ENCODE measurements at places on chromosomes 7 and 10.

DNA sequence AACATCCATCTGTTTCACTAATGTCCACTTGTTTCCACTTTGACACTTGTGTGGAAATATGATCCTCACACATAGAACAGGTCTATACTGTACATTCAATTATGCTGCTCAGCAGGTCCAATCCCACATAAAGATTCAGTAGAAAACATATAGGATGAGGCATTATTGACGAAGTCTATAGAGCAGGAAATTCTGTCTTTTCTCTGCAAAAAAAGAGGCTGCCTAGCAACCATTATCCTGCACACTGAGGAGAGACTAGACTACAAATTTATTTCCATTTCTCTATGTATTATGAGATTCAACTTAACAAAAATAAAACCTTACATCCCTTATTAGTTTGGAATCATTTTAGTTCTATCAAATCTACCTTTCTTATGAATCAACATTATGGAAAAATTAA lies 204.6 kb upstream of the POM121L12 start:
- DNase-seq: no peak

GRCh38 chr10:121919666-121920065 lies 8.2 kb downstream of the ATE1 start:
- DNase-seq: no peak

GRCh38 chr7:40303996-40304395 lies 169.2 kb downstream of the SUGCT start:
- no peak for DNase-seq

DNA sequence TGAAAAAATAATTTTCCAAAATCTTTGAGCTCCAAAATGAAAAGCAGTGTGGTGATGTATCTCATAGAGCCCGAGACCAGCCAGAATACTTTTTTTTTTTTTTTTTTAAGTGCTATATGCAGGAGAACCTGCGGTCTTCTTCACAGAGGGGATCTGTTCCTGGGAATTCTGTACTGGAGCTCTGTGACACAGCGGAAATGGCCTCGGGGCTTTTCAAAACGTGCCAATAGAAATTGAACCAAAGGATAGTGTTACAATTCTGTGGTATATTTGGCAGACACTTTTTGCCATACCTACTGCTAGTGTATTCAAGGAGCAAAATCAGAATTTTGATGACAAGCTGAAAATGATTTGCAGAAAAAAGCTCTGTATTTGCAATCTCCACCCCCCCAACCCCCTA lies 1429.3 kb upstream of the LRRTM3 start:
- DNase-seq: no peak

DNA sequence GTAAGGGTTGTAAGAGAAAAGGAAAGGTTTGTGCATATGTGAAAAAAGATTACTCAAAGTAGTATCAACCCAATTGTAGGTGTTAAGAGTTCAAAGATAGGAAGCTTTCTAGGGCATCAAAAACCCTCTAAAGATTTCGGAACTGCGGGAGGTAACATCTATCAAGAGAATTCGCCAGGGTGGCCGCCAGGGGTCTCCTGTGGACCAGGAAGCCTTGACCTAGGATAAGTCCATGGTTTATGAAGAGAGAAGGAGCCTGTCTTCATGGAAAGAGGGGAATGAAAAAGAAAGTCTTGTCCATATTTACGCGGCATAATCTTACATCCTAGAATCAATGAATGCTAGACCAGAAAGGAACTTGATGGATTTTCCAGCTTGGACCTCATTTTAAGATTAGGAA lies 140.7 kb upstream of the CALCR start:
- DNase-seq: no peak

DNA sequence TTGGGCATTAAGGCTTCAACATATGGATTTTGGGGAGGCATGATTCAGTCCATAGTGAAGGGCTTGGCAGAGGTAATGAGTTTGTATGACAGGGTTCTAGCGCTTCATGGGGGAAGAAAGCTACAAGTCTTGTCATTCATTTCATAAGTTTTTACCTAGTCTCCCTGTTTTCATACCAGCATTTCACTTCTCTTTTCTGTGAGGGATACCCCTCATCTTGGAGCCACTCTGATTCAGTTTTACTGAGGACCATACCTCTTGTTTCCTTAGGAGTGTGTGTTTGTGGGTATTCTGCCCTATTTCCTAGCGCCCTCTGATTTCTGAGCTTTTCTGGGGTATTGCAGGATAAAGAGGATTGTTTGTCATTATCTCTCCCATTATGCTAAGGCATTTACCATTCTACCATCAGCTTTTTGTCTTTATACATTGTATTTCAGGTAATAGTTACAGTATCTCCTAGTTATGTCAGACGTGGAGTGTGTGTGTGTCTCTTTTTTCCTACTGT lies 6.8 kb downstream of the RSBN1L start:
- no peak for DNase-seq

DNA sequence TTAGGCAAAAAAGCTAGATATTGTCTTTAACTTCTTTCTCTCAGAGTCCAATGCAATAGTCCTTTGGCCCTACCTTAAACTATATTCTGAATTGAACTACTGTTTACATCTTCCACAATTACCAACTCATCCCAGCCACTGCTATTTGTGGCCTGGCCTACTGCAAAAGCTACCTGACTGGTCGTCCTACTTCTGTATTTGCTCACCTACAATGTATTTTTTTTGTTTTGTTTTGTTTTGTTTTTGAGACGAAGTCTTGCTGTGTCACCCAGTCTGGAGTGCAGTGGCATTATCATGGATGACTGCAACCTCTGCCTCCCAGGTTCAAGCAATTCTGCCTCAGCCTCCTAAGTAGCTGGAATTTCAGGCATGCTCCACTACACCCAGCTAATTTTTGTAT lies 51.2 kb downstream of the ARL4A start:
- no peak for DNase-seq

DNA sequence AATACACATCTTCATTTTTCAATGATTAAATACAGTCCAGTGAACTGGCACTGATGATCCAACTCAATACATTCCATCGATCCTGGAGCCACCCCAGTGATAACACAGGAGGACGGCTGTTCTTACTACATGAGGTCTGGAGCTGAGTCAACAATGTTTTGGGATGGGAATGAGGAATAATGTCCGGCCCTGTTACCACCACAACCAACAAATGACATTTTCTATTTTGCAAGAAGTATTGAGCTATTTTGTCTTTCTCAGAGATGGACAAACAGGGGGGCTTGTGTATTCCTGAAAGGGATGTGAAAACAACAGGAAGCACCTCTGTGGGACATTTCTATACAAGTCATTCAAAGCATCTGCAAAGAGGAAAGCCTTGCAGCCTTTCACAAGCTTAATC lies 249.2 kb downstream of the PARD3 start:
- no peak for DNase-seq

GRCh38 chr7:13850185-13850752 lies 139.2 kb downstream of the ETV1 start:
- peak; percentile 64 for DNase-seq

DNA sequence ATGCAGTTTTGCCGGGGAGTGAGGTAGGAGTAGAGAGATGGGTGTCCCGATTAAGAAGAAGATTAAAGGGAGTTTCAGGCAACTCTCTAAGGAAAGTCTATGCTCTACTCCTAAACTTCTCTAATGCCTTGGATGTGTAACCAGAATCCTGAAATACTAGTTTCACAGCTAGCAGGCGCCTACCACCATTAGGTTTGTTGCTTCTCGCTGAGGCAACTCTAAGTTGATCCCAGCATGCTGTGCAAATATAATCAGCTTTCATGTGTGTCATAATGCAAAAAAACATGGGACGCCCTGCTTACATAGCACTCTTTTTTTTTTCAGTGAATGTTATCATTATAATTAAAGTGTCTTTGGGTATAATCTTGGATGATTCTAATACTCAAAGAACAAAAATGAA lies 50.4 kb upstream of the FAM3C start:
- no peak for DNase-seq

DNA sequence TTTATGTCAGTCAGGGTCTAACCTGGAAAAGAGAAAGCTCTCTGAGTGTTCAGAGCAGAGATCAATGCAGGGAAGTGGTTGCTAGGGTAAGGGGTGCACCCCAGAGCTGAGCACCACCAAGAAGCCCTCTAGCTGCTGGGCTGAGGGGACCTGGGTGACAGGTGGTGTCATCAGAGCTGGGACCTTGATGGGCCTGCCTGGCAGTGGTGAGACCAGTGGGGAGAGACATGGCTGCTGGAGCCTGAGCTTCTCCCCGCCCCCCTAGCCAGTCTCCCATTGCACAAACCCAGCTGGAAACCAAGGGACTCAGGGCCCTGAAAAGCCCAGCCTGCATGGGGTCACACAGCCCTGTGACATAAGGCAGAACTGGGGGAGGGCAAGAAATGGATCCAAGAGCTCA lies 49.1 kb upstream of the OSBPL3 start:
- DNase-seq: no peak

DNA sequence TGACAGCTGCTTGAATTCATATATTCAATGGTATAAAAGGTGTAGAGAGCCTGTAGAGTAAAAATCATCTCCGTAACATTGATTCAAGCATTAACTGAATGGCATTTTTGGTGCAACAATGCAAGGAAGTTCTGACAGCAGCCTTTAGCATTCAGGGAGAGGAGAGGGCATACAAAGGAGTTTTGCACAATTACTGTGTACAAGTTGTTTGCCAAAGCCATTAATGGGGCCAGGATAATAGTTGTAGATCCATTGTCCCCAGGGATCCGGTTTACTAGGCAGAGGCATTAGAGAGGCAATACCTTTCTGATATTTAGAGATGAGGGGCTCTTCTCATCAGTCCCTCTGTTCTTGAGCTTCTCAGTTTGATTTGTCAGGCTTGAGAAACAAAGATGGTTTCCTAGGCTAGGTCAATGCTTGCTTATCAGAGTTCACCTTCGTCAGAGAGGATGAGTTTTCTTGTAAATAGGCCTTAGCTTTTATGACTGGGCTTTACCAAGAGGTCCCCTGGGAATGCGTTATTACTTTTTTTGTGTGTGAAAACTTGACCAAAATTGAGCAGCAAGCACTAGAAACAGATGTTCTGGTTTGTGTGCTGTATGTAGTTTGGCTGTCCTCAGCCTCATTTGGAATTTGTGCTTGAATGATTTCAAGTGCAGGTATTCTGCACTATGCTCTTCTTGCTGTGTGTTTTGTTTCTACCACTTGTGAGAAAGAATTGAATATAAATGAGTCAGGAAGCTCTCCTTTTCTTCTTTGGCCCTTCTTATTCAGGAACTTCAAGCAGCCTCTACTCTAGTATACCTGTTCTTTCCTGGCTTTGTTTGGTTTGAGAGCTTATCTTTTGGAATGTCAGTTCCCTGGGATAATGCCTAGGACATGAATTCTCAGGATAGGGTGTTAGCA lies 32.0 kb downstream of the SND1 start:
- no peak for DNase-seq

DNA sequence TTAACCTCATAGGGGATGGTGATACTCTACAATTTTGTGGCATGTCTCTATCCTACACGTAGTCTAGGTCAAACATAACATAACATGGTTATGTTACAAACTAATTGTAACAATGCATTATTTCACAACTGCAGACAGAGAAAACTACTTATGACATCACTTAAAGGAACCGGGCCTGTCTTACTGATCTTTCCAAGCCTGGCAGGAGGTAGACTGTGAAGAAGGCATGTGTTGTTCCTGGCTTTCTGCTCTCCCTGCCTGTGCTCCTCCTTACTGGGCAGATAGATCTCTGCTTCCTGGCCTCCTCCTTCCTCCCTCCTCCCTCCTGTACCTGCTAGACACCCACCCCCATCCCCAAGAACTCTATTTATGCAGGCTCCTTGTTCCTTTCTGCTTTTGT lies 5.4 kb downstream of the CACNB2 start:
- DNase-seq: no peak

GRCh38 chr10:7488418-7488829 lies 77.6 kb upstream of the SFMBT2 start:
- no peak for DNase-seq

GRCh38 chr7:1210979-1211608 lies 21.6 kb upstream of the UNCX start:
- no peak for DNase-seq

GRCh38 chr10:127485153-127485857 lies 63.8 kb upstream of the NPS start:
- no peak for DNase-seq

DNA sequence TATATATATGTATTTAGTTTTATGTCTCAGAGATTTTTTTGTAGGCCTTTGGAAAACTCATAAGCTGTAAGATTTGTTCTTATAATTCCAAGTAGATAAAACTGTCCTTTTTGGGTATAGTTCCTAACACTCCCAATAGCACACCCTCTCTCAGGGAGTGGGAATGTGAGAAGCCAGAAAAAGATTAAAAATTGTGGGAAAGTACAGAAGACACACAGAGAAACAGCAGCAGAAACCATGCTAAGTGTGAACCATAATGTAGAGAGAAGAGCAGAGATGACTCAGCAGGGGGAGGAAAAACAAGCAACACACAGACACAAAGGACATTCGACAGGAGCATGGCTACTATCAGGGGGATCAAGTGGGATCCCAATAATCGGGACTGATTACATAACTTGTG lies 401.6 kb downstream of the MAGI2 start:
- no peak for DNase-seq

- DNase-seq: no peak
These were observed 299.7 kb downstream of the DGKB start for GRCh38 chr7:14602851-14603250.

DNA sequence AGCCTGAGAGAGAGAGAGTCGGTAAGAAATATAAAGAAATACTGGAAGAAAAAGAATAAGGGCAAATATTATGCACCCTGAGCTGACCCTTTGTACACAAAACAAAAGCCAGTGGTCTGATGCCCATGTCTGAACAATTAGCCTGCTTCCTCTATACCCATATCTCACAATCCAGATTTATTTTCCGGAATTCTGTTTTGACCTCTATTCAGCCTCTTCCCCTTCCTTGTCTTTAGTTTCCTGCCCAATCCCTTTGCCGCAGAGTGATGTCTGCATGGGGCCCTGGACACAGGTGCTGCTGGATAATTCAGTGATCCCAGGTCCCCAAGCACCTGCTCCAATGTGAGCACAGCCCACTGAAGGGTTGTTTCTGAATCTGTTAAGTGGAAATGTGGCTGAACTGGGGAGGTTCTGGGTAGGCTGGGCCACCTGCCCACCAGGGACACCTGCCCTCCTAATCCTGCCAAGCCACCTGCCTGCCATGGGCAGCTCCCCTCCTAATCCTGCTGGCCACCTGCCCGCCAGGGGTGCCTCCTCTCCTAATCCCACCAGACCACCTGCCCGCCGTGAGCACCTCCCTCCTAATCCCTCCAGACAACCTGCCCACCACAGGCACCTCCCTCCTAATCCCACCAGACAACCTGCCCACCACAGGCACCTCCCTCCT lies 23.0 kb downstream of the ADGRA1 start:
- DNase-seq: no peak

GRCh38 chr10:132826524-132827422 lies 40.8 kb upstream of the NKX6-2 start:
- DNase-seq: no peak

GRCh38 chr10:97099089-97099488 lies 86.7 kb downstream of the SLIT1 start:
- DNase-seq: no peak

DNA sequence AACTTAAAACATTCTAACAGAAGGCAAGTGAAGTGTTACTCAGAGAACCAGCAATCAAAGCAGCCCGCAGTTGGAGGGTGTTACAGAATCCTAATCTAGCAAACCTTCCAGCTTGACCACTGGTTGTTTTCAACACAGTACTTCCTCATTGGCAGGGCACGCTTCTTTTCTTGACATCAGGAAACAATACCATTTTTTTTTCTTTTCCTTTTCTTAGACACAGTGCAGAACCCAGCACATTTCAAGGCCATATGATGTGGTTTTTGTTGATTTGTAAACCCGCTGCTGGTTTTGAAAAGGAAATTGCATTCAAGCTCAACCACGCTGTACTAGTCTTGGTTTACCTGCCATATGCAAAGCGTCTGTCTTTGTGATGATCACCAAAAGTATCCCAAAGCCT lies 33.4 kb downstream of the RHOBTB1 start:
- DNase-seq: no peak

Measured in T1000 (cell line).